Left ventricle myocardium inferior (tissue), 1 donor: ENCODE measurements at places on chromosomes 5 and 9. TPM values are rescaled to one million over a fixed set of nuclear protein-coding genes. Genes with fewer than 3 reads are reported as not detected.
A peak's percentile ranks its signal among the peaks of the same experiment; 100 is the strongest.

DNA sequence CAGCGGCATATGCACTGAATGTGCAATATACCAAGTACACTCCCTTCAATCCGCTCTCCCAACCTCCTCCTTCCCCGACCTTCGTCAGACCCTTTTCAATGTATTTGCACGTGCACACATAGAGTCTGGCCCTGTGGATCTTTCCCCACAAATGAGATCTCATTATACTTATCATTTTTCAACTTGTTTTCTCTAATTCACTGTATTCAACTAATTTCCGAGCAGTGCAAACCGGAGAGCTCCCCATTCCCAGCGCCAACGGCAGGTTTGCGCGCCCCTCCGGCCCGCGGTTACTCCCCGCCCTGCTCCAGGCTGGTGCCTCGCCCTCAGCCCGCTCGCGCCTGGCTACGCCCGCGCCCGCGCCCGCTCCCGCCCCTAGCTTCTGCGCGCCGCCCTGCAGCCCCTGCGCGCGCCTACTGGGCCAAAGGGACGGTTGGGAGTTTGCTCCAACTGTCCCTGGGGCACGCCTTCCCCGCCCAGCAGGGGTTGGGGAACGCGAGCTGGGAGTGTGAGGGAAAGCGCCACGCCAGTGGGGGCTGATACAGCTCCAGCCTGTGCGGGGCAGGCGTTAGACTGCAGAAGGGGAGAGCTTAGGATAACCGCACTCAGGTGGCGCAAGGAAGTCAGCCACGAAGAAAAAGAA lies 3.3 kb upstream of the CDC20B start:
- H3K27ac ChIP-seq, result no peak overlapping the region
- H3K4me1 ChIP-seq, result peaks cover 29% of the 10 kb centered on the region
- H3K27me3 ChIP-seq, result peaks cover 96% of the 10 kb centered on the region
- H3K4me3 ChIP-seq, result peak overlapping the region; percentile 54
- H3K36me3 ChIP-seq, result no peaks in the 10 kb centered on the region

- peak overlapping the region; percentile 8 for H3K27ac ChIP-seq
- H3K36me3 ChIP-seq, result no peaks in the 10 kb centered on the region
- no peaks in the 10 kb centered on the region for H3K27me3 ChIP-seq
- no peak overlapping the region for H3K4me3 ChIP-seq
- peaks cover 12% of the 10 kb centered on the region for H3K4me1 ChIP-seq
Observed at GRCh38 chr5:79850316-79850822, 140.7 kb downstream of the MTX3 start.

DNA sequence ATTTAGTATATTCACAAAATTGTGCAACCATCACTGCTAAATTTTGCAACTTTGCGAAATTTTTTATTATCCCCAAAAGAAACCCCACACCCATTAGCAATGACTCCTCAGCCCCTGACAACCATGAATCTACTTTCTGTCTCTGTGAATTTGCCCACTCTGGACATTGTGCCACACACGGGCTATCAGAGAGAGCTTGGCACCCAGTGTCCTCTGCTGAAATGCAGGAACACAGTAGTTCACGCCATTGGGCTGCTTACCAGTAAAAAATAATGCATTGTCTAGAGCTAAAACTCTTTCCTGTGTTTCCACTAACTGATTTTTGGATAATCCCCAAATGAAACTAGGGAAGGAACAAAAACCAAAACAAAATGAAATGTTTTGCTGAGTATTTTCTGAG lies 60.0 kb downstream of the HRH2 start:
- no peak for DNase-seq
- no peaks in the 10 kb centered on the region for H3K36me3 ChIP-seq
- peaks cover 16% of the 10 kb centered on the region for H3K4me1 ChIP-seq
- no peak overlapping the region for H3K4me3 ChIP-seq

DNA sequence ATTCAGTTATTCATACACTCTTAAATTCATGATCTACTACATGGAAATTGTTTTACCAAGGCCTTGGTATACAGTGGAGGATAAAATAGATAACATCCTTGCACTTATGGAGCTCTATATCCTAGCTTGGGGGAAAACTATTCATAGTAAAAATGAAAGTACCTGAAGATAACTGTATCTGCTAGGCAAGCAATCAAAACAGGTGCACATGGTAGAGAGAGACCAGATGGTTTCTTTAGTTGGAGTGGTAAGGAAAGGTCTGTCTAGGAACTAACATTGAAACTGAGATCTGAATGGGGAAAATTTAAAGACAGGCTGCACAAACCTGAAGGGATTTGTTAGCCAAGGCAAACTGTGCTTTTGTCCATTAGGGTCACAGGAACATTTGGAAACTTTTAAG lies 11.1 kb upstream of the SLCO4C1 start:
- H3K27me3 ChIP-seq, result no peaks in the 10 kb centered on the region
- H3K4me1 ChIP-seq, result no peaks in the 10 kb centered on the region
- DNase-seq, result no peak
- no peak overlapping the region for H3K27ac ChIP-seq
- no peak overlapping the region for H3K4me3 ChIP-seq

GRCh38 chr5:33854733-33855151 lies 37.0 kb downstream of the ADAMTS12 start:
- H3K27ac ChIP-seq, result peak overlapping the region; percentile 3
- no peak overlapping the region for H3K4me3 ChIP-seq
- peaks cover 28% of the 10 kb centered on the region for H3K4me1 ChIP-seq
- no peak for DNase-seq

GRCh38 chr9:72589667-72590521 lies 68.5 kb downstream of the TMC1 start:
- peak overlapping the region; percentile 11 for H3K27ac ChIP-seq
- no peak overlapping the region for H3K4me3 ChIP-seq
- peaks cover 11% of the 10 kb centered on the region for H3K4me1 ChIP-seq
- H3K36me3 ChIP-seq, result no peaks in the 10 kb centered on the region
- DNase-seq, result no peak
- no peaks in the 10 kb centered on the region for H3K27me3 ChIP-seq

DNA sequence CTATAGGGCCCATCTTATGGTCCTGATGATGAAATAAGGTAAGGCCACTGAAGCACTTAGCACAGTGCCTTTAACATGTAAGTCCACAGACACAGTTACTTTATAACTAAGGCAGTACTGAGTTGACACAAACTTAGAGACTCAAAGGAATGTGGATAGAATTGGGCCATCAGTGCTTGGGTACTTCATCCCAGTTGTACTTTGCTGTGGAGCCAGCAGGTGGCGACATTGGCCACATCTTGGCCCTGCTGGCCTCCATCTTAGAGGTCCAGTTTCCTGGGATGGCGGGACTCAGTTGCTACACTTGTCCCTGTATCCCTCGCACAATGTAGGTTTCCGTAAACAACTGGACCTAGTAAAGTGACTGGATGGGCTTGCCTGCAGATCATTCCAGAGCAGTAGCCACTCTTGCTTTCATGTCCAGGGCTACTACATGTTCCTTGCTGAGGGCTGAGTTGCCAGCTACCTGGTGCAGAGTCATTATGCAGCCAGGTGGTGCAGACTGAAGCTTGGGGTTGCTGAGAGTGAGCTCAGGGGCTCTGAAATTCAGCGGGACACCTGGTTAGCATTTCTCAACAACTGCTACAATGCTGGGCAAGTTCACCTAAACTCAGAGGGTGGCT lies 10.6 kb downstream of the MTAP start:
- peak overlapping the region; percentile 50 for H3K27ac ChIP-seq
- no peaks in the 10 kb centered on the region for H3K27me3 ChIP-seq
- H3K4me3 ChIP-seq, result no peak overlapping the region
- H3K4me1 ChIP-seq, result peaks cover 61% of the 10 kb centered on the region

DNA sequence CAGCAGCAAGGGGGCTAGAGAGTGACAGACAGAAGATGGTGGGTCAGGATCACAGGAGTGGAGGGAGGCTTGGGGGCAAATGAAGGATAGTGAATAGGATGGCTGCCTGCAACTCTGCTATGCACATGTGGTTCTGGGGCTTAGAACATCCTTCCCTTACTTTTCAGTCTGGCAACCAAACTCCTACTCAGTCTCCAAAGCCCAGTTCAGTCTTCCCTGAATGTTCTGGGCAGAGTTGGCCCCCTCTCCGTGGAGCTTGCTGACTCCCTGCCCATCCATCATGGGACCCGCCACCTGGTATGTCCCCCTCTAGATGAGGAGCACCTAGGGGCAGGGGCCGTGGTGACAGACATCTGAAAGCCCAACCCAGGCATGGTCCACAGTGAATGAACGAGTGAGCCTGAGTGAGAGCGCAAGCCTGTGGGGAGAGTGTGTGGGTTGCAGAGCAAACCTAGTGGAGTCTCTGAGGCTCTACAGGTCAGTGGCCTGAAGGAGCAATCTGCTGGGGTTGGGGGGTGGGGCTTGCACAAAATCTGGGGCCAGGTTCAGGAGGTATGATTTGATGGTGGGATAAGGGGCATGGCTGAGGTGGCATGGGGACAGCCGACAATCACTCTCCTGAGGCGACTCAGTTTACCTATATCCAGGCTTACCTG lies 180.6 kb downstream of the FGF18 start:
- no peak for DNase-seq
- H3K4me1 ChIP-seq, result peaks cover 13% of the 10 kb centered on the region
- no peaks in the 10 kb centered on the region for H3K27me3 ChIP-seq
- no peak overlapping the region for H3K27ac ChIP-seq
- H3K36me3 ChIP-seq, result no peaks in the 10 kb centered on the region

- no peaks in the 10 kb centered on the region for H3K36me3 ChIP-seq
- no peak for DNase-seq
- H3K27me3 ChIP-seq, result peaks cover 21% of the 10 kb centered on the region
- H3K4me3 ChIP-seq, result no peak overlapping the region
- H3K4me1 ChIP-seq, result peaks cover 49% of the 10 kb centered on the region
Observed at GRCh38 chr5:147455822-147456450, 53.9 kb downstream of the DPYSL3 start.

DNA sequence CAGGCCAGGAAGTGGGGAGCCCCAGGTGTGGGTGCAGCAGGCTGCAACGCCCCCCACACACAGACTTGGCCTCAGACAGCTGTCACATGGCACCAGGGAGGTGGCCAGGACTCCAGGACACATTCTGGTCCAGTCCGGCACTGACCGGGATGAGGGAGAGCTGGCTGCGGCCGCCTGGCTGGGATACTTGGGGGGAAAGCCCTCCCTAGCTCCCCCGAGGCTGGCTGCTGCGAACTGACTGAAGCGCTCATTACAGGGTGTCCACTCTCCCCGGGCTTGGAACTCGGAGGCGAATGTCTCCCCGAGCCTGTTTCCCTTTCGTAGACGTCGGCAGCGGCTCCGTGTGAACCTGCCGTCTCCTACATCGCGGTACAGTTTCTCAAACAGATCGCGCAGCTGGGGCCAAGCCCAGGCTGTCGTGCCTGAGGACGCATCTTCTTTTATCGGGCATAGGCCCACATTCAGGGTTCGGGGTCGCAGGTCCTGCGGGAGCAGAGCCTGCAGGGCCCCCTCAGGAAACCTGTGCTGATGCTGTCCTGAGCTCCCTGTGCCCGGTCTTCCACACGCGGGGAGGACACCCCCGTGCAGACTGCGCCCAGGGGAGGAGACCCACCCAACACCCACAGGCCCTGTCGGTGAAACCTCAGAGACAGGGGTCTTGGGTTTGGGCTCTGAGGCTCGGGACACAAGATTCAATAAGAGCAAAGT lies 19.8 kb downstream of the NACC2 start:
- no peak overlapping the region for H3K27ac ChIP-seq
- no peaks in the 10 kb centered on the region for H3K27me3 ChIP-seq
- no peak overlapping the region for H3K4me3 ChIP-seq
- H3K4me1 ChIP-seq, result peaks cover 30% of the 10 kb centered on the region

The SPATA31A3 gene
- total RNA-seq, result not detected

The MAP3K1 gene
- total RNA-seq, result 5.7 TPM

The PPP2CA gene
- 163 TPM for total RNA-seq

The SVEP1 gene
- 8.8 TPM for total RNA-seq

The ARHGEF37 gene
- 22.8 TPM for total RNA-seq
